Adrenal gland (tissue), 19 donors: ENCODE measurements at places on chromosomes 1 and 21. TPM values are rescaled to one million over a fixed set of nuclear protein-coding genes. Genes with fewer than 3 reads are reported as not detected.

DNA sequence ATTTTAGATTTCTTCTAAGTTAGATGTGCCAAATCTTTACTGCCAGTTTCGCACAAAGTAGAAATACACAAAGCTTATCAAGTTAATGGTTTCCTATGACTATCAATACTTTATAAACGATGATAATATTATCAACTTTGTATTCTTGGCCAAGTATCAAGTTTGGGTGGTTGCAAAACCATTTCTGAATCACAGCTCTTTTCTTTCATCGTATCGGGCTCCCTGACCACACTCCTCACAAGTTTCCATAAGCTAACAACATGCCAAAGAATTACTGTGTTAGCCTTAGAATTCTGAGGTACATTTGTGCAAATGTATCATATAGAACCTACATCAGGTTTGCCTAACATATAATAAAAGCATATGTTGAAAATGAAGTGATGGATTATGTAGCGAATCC lies 311.0 kb downstream of the KCTD3 start:
- H3K27me3 ChIP-seq = no peaks in the 10 kb centered on the region
- no peaks in the 10 kb centered on the region for H3K36me3 ChIP-seq
- H3K4me1 ChIP-seq = no peaks in the 10 kb centered on the region

- no peak overlapping the region for H3K4me3 ChIP-seq
- H3K27me3 ChIP-seq = no peaks in the 10 kb centered on the region
- no peaks in the 10 kb centered on the region for H3K4me1 ChIP-seq
- no peak overlapping the region for H3K27ac ChIP-seq
- H3K36me3 ChIP-seq = no peaks in the 10 kb centered on the region
- no peak for DNase-seq
Measured at GRCh38 chr1:50505427-50505826, 82.2 kb upstream of the DMRTA2 start.

DNA sequence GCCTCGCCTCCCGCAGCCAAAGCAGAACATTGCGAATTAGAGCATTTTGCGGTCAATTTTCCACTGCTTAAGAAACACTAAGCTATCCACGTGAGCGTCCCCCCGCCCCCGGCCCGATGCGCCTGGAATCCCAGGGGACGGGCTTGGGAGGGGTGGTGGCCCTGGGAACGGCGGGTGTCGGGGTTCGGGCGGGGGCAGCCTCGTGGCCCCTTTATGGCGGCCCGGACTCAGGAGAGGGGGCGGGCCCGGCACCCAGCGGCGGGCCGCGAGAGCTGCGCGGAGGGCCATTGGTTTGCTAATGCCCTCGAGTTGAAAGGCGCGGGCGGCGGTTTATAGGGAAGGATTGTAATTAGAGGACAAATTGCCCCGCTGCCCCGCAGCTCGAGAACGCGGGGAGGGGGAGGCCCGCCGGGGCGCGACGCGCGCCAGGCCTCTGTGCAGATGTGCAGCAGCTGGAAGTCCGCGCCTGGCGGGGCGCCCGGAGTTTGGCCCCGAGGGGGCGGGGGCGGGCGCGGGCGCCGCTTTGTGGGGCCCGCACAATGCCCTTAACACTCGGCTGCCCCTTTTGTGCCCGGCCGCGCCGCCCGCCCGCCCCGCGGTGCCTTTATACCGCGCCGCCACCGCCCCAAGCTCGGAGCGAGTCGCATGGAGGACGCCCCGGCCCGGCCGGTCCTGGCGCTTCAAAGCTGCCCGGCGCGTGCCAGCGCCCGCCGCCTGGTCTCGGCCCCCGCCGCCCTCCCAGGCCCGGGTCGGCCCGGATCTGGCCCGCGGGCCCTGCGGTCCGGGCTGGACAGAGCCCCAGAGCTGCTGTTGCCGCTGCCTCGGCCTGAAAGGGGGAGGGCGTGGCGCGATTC lies 1.9 kb upstream of the HES3 start:
- no peak overlapping the region for H3K27ac ChIP-seq
- H3K36me3 ChIP-seq = no peaks in the 10 kb centered on the region
- peaks cover 54% of the 10 kb centered on the region for H3K27me3 ChIP-seq
- H3K4me1 ChIP-seq = peaks cover 5% of the 10 kb centered on the region

GRCh38 chr1:164604541-164604940 lies 45.6 kb downstream of the PBX1 start:
- H3K4me1 ChIP-seq = peaks cover 18% of the 10 kb centered on the region
- no peak overlapping the region for H3K4me3 ChIP-seq
- no peaks in the 10 kb centered on the region for H3K36me3 ChIP-seq
- no peaks in the 10 kb centered on the region for H3K27me3 ChIP-seq
- no peak overlapping the region for H3K27ac ChIP-seq
- no peak for DNase-seq

Gene CSRP1
- 416 TPM for total RNA-seq

GRCh38 chr1:178628637-178629251 lies 96.3 kb upstream of the RALGPS2 start:
- H3K27me3 ChIP-seq = no peaks in the 10 kb centered on the region
- no peaks in the 10 kb centered on the region for H3K36me3 ChIP-seq
- no peak for DNase-seq
- H3K4me1 ChIP-seq = no peaks in the 10 kb centered on the region

- H3K27ac ChIP-seq = no peak overlapping the region
- peaks cover 3% of the 10 kb centered on the region for H3K27me3 ChIP-seq
- DNase-seq = no peak
- H3K4me3 ChIP-seq = no peak overlapping the region
- no peaks in the 10 kb centered on the region for H3K36me3 ChIP-seq
Measured at GRCh38 chr1:91130256-91130985, 108.6 kb upstream of the ZNF644 start.

Gene MACF1
- 189 TPM for total RNA-seq

Gene KCNC4
- total RNA-seq = 9.7 TPM

DNA sequence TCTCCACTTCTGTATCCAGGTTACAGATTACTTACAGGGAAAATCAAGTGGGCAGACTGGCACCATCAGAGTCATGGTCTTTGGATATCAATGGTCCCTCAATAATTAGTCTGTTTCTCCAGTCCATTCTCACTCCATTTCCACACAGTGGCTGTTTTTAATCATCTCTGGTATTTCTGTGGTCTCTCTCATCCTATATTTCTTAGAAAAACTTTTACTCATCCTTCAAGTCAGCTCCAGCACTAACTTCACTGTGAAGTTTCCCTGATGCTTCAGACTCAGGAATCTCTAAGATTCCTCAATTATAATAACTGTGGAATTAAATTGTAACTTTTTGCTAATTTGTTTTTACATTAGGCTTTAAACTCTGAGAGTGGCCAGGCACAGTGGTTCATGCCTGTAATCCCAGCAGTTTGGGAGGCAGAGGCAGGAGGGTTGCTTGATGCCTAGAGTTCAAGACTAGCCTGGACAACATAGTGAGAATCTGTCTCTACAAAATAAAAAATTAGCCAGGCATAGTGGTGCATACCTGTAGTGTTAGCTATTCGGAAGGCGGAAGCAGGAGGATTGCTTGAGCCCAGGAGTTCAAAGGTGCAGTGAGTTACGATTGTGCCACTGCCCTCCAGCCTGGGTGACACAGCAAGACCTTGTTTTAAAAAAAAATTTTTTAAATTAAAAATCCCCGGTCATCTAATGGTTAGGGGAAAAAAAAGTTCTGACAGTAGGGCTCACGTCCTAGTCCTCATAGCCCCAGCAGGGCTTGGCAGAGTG lies 10.6 kb downstream of the CD160 start:
- no peak for DNase-seq
- no peak overlapping the region for H3K4me3 ChIP-seq
- no peak overlapping the region for H3K27ac ChIP-seq

DNA sequence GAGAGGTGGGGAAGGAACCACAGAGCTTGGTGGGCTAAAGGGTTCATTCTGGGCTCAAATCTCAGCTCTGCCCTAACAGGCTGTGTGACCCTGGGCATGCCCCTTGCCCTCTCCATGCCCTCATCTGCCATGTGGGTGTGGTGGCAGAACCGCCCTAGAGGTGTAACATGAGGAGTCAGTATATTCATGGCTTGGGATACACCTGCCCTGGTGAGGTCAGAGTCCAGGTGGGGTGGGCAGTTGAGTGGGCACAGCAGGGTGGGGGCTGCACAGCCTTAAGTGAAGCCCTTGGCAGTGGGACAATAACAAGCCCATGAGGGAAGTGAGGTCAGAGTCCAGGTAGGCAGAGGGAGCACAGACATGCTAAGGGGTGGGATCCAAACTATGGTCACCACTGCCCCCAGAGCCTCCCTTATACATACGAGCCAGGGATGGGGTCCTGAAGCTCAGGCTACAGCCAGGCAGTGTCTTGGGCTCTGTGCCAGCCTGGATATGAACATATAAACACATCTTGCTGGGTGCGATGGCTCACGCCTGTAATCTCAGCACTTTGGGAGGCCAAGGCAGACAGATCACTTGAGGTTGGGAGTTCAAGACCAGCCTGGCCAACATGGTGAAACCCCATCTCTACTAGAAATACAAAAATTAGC lies 59.0 kb upstream of the EFHD2 start:
- no peak overlapping the region for H3K27ac ChIP-seq
- H3K36me3 ChIP-seq = no peaks in the 10 kb centered on the region
- peaks cover 30% of the 10 kb centered on the region for H3K4me1 ChIP-seq

- peak overlapping the region; percentile 95 for H3K27ac ChIP-seq
- no peak overlapping the region for H3K4me3 ChIP-seq
- H3K4me1 ChIP-seq = peaks cover 56% of the 10 kb centered on the region
- peaks cover 15% of the 10 kb centered on the region for H3K36me3 ChIP-seq
- no peak for DNase-seq
Measured at GRCh38 chr1:70222716-70223235, 1.6 kb downstream of the SRSF11 start.

Gene ACTA1
- 1.8 TPM for total RNA-seq

- no peaks in the 10 kb centered on the region for H3K27me3 ChIP-seq
- H3K4me3 ChIP-seq = no peak overlapping the region
- peak; percentile 30 for DNase-seq
- no peaks in the 10 kb centered on the region for H3K36me3 ChIP-seq
- peaks cover 20% of the 10 kb centered on the region for H3K4me1 ChIP-seq
- peak overlapping the region; percentile 45 for H3K27ac ChIP-seq
Measured at GRCh38 chr1:65021795-65022194, 55.4 kb upstream of the JAK1 start.
